IMR-90 (cell line): ENCODE measurements at places on chromosomes 2 and 18. TPM values are rescaled to one million over a fixed set of nuclear protein-coding genes. Genes with fewer than 3 reads are reported as not detected.

DNA sequence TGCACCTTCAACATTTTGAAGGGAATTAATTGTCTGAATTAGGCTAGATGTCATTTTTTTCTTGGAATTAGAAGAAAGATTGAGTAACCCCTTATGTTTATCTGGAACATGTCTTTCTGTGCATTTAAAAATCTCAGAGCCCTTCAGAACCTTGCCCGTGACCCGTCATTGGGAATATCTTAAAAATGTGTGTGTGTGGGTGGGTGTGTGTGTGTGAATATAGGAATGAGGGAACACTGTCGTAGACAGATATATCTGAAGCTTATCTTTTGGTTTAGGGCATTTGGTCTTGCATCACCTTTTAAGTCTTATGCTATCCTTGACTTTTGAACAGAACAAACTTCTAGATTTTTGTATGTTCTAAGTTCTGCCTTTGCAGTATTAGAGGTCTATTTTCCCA is 13.5 kb upstream of the IL1RL1 start:
- H3K4me1 ChIP-seq = peaks cover 6% of the 10 kb centered on the region; the same call in 1 of the 2 replicates
- H3K27ac ChIP-seq = no peak overlapping the region
- no peak overlapping the region for H3K4me3 ChIP-seq

DNA sequence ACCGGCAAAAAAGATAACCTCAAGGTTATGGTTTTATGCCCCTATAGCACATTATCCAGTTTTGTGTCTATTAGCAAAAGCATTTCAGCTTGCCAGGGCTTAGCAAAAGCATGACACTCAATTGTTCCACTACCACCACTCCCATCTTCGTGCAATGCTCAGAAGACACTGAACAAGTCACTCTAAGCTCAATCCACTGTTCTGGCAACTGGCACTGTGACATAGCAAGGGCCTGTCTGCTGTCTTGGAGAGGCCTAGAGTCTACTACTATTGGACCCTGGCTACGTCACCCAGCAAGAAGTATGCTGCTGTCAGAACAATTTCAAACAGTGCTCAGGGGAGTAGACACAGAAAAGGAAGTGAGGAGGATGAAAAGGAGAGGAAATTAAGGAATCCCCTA is 103.5 kb upstream of the PPP1CB start:
- H3K27ac ChIP-seq = no peak overlapping the region
- DNase-seq = no peak
- H3K4me1 ChIP-seq = peaks cover 13% of the 10 kb centered on the region
- H3K4me3 ChIP-seq = no peak overlapping the region

Gene CNGA3
- under 0.01 TPM in 1 of 2 replicates, not detected in the other for total RNA-seq

DNA sequence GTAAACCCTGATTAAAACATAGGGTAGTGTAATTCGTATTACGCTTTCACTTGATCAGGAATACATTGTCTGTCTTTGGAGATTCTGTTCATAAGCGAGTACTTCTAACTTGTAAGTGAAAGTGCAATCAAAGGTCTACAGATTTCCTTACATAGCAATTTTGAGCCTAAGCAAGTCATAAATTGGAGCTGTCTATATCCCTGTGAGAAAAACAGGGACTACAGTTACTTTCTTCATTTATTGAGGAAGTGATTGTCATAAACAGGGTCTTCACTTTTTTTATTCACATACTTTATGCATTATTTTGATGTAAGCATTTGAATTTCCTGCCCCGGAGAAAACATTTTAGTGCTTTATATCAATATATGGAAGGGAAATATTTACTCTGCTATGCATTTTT is 670.4 kb downstream of the CBLN2 start:
- no peaks in the 10 kb centered on the region for H3K36me3 ChIP-seq
- no peaks in the 10 kb centered on the region for H3K27me3 ChIP-seq
- no peak overlapping the region for H3K4me3 ChIP-seq
- no peak overlapping the region for H3K27ac ChIP-seq

DNA sequence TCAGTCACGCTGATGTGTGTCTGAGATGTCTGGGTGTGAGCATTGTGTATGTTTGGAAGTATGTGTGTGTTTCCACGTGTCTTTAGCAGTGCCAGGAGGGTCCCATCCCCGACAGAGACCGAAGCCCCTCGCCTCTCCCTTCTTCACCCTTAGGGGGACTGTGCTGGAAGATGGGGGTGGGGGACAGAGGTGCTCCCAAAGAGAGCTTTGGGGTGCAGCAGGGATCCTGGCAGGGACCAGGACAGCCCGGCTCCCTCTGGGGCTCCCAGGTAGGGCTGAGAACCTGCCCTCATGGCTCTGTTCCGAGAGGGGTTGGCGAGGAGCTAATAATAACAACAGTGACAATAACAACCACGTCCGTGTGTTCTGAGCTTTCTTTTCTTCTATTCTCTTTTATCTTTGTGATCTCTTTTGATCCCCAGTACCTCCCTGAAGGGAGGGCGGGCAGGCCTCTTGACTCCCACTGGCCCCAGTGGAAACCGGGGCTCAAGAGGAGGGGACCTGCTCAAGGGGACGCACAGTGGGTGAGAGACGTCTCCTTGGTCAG is 57.6 kb downstream of the SMAD7 start:
- peaks cover 12% of the 10 kb centered on the region for H3K4me1 ChIP-seq
- H3K36me3 ChIP-seq = no peaks in the 10 kb centered on the region
- no peaks in the 10 kb centered on the region for H3K27me3 ChIP-seq
- H3K4me3 ChIP-seq = no peak overlapping the region
- DNase-seq = no peak

GRCh38 chr2:129606496-129607270 is 372.8 kb upstream of the RAB6C start:
- no peaks in the 10 kb centered on the region for H3K36me3 ChIP-seq
- no peaks in the 10 kb centered on the region for H3K4me1 ChIP-seq

Gene ANKRD30B
- not detected in 2 replicates for total RNA-seq

DNA sequence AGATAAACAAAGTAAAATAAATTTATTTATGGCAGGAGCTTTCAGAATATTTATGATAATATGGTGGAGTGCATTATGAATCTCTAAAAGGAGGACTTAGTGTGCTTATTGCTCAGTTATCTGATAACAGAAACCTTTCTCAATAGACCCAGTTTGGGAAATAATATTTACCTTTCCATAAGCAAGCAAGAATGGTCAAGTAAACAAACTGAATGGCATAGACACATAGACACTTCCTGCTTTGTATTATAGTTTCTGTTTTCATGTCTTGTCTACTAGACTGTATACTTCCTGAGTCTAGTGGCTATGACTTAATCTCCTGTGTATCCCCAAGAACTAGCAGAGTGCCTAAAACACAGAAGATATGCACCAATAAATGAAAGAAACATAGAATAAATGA is 87.8 kb downstream of the UPP2 start:
- DNase-seq = no peak
- no peaks in the 10 kb centered on the region for H3K4me1 ChIP-seq
- no peak overlapping the region for H3K27ac ChIP-seq

GRCh38 chr2:42052702-42053481 is 5.1 kb downstream of the PKDCC start:
- H3K4me3 ChIP-seq = no peak overlapping the region
- peak overlapping the region; percentile 71 for H3K27ac ChIP-seq
- DNase-seq = peak; percentile 67
- peaks cover 41% of the 10 kb centered on the region for H3K4me1 ChIP-seq
- peaks cover 71% of the 10 kb centered on the region for H3K36me3 ChIP-seq
